Stimulated activated CD4-positive, alpha-beta T cell treated with anti-CD3 and anti-CD28 coated beads, Interleukin-2, amount 100 ng/mL, for 48 hours (primary cell): ENCODE measurements at places on chromosomes 4 and X.
A peak's percentile ranks its signal among the peaks of the same experiment; 100 is the strongest.

GRCh38 chrX:50183891-50184290, 16.9 kb downstream of the AKAP4 start:
- no peak for DNase-seq

DNA sequence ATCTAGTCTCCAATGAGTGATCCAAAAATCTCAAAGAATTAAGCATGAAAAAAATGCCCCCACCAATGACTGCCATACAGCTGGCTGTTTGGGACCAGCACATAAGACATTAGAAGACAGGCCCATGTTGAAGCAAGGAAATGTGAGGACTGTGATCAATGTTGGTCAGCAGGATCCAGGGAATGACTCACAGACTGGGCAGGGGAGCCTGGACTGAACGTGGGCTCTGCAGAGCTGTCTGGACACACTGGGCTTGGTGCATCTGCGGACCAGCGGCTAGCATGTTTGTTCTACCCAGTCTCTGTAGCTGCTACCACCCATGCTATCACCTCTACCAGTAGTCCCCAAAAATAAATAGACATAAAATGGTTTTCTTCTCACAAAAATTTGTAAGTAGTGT, 108.6 kb downstream of the PALLD start:
- DNase-seq = no peak

GRCh38 chr4:122914938-122915337, 7.5 kb downstream of the NUDT6 start:
- no peak for DNase-seq

DNA sequence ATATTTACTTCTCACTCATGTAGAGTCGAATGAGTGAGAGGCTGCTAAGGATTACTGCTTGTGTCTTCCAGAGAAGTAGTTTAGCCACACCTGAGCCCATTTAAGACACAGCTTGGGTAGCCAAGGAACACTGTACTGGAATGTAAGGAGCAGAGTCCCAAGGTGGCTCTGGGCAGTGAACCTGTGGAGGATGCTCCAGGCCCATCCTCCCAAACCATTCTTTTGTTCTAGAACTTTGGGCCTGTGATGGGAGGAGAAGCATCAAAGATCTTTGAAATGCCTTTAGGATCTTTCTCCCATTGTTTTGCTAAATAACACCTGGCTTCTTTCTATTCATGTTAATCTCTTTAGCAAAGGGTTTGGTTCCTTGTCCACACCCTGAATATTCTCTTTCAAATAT, 162.2 kb downstream of the KLHL4 start:
- no peak for DNase-seq

- no peak for DNase-seq
Observed at GRCh38 chr4:5444918-5445517, 263.3 kb downstream of the EVC2 start.

GRCh38 chr4:80311130-80311529, 24.4 kb upstream of the CFAP299 start:
- no peak for DNase-seq

GRCh38 chr4:22473268-22473667, 42.6 kb downstream of the ADGRA3 start:
- DNase-seq = no peak

DNA sequence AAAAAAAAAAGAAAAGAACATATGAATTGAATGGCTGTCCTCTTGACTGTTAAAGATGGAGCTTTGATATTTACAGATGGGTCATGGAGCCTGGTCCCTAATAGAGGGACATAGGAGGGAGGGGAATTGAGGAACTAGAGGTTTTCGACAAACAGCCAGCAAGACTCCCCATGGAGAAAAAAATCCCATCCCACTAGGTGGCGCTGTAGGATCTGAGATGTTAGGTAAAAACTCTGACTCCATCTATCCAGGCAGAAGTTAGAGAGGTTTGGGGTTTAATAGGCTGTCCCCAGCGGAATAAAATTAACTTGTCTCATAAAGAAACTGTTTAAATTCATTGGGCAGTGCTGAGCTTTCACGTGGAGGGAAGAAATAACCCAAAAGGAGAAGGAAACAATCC, 45.9 kb downstream of the HMGB2 start:
- DNase-seq = peak; percentile 80

GRCh38 chrX:9335251-9335650, 129.6 kb upstream of the TBL1X start:
- no peak for DNase-seq

- DNase-seq = peak; percentile 23
Observed at GRCh38 chr4:88382621-88383020, 4.0 kb downstream of the HERC6 start.

- DNase-seq = no peak
Observed at GRCh38 chr4:176186067-176186466, 9.3 kb downstream of the SPATA4 start.

DNA sequence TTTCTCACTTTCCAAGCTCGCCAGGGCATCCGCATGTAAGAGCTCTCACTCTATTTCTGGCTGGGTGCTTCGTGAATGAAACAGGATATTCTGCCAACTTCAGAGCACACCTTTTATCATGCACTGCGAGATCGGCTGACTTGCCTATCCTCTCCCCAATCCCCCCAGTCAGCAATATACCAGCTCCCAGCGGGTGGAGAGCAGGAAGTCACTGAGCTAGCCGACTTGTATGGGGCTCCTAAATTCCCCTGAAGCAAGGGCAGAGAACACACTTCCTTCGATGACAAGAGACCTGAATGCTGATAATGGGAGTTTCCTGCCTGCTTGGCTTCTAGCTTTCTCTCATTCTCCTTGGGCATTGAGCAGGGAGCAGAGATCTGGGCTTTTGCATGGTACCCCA, 33.8 kb upstream of the MAMLD1 start:
- no peak for DNase-seq

- peak; percentile 44 for DNase-seq
Observed at GRCh38 chrX:130086447-130087206, 23.7 kb downstream of the ELF4 start.

DNA sequence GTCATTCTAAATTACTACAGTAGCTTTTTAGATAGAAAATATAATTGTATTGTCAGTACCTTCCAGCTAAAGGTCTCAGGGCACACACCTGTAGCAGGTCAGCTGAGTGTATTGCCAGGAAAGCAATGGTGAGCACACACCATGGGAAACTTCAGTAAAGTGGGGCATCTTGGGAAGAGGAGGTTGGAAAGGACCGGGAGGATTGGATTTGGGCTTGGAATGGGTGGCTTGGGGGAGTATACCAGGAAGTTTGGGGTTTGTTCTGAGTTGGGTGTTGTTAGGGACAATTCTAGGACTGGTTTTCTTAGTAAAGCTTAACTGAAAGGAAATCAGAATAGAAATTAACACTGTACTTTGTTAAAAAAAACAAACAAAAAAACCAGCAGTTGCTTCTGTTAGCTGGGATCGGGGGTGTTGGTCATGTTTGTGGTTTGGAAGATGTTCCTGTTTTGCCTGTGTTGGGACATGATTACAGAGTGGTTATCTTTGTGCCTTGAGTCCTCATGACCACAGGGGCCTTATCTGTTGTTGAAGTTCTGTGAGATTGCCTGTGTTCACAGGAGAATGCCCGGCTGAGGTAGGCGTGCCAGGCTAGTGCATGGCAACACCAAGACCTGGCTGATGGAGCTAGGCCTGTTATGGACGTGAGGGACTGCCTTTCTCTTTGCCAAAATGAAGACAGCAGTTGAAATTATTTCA, 35.1 kb downstream of the PRIMPOL start:
- DNase-seq = no peak

DNA sequence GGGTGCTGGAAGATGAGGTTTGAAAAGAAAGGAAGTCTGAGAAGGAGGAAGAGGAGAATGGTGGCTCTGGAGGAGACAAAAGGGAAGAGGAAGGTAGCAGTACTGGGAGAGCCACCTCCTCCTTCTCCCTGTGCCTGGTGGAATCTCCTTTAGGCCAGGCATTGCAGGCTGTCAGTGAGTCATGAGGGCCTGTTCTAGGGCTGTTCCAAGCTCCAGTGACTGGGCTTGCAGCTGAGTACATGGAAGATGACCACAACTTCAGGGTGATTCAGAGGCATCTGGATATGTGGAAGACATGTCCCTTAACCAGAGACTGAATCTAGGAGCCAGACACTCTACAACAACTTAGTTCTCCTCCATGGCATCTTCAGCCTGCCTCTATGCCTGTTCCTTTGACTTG, 107.8 kb downstream of the EFNB1 start:
- DNase-seq = no peak

GRCh38 chr4:137274404-137274803, 257.9 kb downstream of the PCDH18 start:
- DNase-seq = no peak

DNA sequence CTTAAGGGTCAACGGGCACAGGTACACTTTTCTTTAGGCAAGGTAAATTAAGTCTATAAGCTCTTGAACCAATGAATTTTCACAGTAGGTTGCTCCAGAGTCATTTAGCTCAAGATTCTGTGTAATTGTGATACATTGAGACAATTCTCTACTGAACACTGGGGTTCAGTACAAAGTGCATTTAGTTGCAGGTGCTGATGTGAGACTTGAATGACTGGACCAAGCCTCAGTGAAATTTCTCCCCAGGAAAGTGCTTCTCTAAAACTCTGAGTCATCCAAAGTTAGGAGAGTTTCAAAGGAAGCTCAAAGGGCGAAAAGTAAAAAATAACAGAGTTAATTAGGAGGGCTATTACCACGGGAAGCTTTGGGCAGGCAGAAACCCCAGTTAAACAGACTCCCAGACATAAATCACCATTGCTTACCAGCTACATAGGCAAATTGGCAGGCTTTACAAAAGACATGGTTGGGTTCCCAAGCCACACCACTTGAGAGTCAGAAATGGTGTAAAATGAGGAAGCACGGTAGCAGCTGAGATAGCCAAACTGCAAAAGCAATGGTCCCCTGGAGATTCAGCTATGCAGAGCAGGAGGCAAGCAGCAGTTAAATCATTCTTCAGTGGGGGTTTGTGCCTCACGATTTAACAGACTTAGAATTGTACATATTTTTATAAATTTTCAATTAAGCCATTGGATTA, 202.6 kb downstream of the PCDH19 start:
- DNase-seq = no peak

- no peak for DNase-seq
Observed at GRCh38 chr4:89157488-89158024, 46.2 kb downstream of the TIGD2 start.

GRCh38 chr4:54185044-54185780, 43.9 kb upstream of the PDGFRA start:
- DNase-seq = no peak

GRCh38 chrX:29435396-29435795, 780.0 kb upstream of the MAGEB2 start:
- no peak for DNase-seq

DNA sequence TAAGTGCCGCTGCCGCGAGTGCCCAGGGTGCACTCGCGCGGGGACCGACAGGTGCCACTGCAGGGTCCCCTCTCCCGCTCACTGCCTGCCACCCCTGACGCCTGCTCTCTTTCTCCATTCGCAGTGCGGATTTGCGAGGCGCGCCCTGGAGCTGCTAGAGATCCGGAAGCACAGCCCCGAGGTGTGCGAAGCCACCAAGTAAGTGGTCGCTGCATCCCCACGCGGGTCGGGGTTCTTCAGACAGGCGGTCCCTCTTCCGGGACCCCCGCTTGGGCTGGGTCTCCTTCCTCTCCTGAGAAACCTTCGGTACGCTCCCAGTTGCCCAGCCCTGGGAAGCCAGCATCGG, 547 bp downstream of the GUCY1A1 start:
- no peak for DNase-seq

DNA sequence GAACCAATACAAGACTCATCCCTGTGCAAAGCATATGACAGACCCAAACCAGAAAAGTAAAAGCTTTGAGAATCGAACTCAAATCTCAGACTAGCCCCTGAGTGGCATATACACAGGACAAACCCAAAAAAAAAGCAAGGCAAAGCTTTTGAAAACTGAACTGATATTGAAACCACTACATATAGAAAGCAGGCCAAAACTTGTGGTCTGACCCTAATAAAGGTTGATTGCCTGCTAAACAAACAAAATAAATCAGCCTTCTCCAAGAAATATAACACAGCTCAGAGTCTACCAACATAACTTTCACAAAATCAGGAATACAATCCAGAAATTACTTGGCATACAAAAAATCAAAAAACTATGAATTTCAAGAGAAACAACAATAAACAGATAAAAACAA, 40.3 kb downstream of the LRBA start:
- no peak for DNase-seq

GRCh38 chr4:77496457-77496856, 109.2 kb upstream of the CXCL13 start:
- DNase-seq = no peak

DNA sequence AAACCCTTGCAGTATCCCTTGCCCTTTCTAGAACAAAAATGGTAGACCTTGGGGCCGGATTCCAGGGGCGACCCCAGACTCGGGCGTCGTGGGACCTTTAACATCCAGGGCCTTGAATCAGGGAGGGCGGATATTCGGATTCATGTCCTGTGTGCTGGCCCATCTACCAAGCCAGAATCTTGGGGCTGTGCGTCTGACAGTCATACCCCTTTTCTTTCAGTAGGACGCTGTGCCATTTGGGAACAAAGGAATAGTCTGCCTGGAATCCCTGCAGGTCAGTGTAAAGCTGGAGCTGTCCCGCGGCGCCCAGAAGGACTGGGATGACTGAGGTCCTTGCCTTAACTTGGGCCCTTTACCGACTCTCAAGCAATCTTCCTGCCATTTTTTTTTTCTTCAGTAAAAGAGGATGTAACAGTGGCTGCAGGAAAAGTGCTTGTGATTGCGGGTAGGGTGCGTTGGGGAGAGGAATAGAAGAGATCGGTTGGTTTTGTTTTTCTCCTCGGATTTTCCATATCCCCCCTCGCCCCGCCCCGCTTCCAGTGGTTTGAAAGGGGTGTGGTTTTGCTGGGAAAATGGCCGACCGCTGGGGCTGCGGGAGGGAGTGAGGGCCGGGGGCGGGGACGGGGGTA, 518 bp downstream of the ARMCX1 start:
- no peak for DNase-seq

DNA sequence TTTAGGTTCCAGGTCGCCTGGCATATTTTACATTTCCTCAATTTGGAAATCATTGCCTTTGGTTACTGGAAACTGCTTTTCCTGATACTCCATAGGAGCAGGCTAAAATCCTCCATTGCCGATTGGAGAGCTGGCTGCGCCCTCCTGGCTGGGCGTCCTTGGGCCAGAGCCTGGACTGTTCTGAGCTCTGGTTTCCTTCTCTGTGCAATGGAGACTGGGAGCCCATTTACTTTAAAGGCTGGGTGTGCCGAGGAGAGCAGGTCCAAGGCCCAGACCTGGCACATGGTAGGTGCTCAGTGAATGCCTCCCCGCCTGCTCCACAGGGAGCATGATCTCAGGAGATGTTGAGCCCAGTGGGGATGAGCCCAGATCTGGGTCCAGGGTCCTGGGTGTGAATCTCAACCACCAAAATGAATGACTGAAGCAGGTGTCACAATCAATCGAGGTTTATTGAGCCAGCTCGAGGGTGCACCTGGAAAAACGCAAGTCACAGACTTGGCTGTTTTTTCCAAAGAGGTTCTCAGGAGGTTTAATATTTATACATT, 50.0 kb downstream of the EVC start:
- DNase-seq = no peak

DNA sequence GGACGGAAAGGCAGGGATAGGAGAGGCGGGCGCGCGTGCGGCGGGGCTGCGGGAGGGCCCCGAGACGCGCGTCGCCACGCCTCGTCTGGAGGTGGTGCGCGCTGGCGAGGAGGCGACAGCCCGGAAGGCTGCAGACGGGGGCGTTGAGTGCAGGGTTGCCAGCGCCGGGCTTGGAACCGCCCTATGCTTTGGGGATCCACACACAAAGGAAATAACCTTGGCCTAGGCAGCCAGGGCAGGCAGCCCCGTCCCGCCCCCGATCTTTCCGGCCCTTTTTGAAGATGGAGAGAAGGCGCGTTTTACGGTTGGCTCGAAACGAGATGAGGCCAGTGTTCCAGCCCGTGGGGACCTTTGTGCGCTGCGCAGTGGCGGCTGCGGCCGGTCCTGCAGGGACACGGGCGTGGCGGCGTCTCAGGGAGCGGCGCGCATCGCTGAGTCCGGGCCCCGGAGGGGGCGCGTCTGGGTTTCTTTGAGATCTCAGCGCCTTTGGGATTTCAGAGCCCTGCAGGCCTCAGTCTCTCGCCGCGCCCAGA, 50.8 kb upstream of the TRIM2 start:
- peak; percentile 62 for DNase-seq
